Activated T-cell treated with anti-CD3 and anti-CD28 coated beads, Interleukin-2, amount 50 U/mL, for 4 hours (primary cell): ENCODE measurements at places on chromosomes 1 and 21.

- DNase-seq, result no peak
These were observed 70.8 kb upstream of the LBR start for GRCh38 chr1:225498549-225499136.

DNA sequence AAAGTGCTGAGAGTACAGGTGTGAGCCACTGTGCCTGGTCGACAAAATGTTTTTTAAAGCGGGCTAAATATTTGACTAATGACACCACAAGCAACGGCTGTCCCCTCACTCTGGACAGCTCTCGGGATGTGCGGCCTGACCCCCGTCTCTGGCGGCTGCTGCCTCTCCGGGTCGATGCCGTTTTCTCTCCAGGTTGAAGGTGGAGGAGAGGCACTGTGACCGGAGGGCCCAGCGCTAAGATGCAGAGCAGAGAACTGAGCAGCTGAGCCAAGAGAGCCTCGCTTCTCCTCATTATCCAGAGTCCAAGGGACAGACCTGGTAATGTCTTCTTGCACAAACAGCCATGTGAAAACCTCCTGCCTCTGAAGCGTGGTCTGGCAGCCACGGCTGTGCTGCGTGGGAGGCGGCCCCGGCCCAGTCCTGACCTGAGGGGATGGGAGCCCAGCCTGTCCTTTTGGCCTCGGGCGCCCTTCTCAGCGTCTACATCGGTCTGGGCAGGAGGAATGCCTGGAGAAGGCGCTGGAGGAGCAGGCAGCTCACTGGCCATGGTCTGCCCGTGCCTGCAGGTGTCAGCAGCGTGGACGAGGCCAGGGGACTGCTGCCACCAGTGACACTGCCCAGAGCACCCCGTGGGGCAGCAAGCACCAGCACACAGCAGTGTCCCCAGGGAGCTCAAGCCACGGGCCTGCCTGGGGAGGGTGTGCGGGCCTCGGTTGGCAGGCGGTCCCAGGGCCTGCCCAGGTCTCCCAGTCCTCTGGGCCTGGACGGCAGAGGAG, 10.3 kb downstream of the MORN1 start:
- no peak for DNase-seq

DNA sequence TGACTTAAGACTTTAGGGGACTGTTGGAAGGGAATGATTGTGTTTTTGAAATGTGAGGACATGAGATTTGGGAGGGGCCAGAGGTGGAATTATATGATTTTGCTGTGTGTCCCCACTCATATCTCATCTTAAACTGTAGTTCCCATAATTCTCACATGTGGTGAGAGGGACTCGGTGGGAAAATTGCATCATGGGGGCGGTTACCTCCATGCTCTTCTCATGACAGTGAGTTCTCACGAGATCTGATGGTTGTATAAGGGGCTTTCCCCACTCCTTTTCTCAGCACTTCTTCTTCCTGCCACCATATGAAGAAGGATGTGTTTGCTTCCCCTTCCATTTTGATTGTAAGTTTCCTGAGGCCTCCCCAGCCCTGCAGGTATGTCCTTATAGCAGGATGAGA, 35.0 kb upstream of the SCAF4 start:
- no peak for DNase-seq

GRCh38 chr1:5728663-5729355, 263.4 kb downstream of the NPHP4 start:
- no peak for DNase-seq

DNA sequence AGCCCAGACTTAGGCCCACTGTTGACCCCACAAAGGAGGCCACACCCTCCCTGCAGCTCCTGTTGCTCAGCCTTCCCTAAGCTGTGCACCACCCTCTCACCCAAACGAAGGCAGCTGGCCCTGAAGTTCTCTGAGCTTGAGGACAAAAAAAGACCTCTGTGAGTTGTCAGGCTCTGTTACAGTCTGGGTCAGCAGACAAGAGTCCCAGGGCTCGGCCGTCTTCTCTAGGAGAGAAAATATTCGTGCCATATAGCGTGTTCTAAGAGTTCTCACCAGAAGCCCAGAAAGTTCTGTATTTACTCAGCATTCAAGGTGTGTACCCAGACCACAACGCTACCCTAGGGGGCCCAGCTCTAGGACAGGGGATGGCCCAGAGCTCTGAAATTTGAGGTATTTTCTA, 25.5 kb upstream of the LYST start:
- DNase-seq, result no peak

DNA sequence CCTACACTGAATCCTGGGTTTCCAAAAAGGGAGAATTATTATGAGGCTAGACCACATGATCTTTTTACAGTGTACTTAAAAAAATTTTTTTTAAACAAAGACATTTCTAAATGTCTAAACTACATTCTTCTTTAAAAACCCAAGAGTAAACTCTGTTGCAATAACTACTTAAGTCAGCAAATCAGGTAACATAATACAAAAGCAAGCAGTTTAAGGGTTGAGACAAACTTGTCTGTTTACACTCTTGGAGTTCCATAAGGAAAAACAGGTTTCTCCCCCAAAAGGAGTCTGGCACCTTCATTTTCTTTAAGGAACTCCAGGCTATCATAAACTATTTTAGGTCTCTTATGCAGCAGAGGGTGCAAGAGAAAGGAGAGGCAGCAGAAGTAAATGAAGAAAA, 12.5 kb upstream of the ANKRD45 start:
- no peak for DNase-seq

- no peak for DNase-seq
These were observed 47.5 kb upstream of the ITPKB start for GRCh38 chr1:226786550-226786949.

GRCh38 chr1:78358165-78358564, 132.6 kb upstream of the PTGFR start:
- no peak for DNase-seq

- DNase-seq, result no peak
These were observed 1.0 kb downstream of the AURKAIP1 start for GRCh38 chr1:1373815-1374588.

DNA sequence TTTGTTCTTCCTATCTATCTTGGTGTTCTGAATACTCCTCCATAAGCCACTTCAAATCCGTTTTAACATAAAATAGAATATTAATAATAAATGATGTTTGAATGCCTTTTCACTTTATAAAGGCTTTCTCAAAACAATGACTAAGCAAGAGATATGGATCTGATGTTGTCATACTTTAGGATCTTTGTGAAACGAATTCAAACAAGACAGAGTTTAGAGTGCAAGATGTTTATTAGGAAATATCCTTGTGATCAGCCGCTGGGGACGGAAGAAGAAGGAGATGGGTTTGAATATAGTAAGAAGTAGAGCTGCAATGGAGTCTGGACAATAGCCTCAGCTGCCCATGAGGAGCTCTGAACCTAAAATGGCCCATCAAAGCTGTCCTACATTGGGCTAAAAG, 351.8 kb downstream of the NEGR1 start:
- DNase-seq, result no peak

- peak; percentile 23 for DNase-seq
These were observed 515 bp downstream of the MAN1C1 start for GRCh38 chr1:25616987-25617624.

DNA sequence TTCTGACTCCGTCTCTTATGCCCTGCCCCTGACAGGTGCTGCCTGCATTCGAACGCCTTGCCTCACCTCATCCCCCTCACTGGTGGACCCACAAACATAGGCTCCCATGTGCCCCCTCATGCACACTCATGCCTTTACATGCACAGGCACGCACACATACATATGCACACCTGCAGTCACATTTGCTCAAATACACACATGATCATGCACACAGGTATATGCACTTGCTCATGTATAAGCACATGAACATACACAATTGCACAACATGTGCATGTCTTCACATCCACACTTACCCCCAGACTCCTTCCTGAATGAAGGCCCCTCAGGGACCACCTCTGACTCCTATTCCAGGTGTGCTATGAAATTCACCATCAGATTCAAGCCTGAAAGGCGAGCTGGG, 506.9 kb downstream of the PTPRU start:
- no peak for DNase-seq

DNA sequence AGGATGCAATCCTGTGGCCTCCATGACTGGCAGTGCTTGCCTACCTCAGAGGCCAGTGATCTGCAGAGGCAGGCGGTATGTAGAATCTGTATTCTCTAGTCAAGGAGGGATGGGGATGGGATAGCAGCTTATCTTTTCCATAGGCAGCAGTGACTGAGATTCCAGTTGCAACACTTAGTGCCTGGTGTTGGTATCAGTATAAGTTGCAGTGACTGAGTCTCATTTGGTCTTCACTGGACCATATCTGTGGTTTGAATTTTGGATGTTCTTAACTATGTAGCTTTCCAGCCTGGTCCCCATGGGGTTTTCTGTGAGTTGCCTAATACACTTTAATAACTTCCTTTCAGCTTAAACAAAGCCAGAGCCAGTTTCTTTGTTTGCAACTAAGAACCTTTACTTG, 16.5 kb downstream of the DYRK1A start:
- no peak for DNase-seq

- DNase-seq, result no peak
These were observed 175.0 kb downstream of the KAZN start for GRCh38 chr1:14773396-14774025.

GRCh38 chr21:31795992-31796391, 64.1 kb upstream of the SCAF4 start:
- DNase-seq, result no peak

- no peak for DNase-seq
These were observed 34.7 kb downstream of the RNF11 start for GRCh38 chr1:51270751-51271150.

- DNase-seq, result no peak
These were observed 170.1 kb downstream of the SEC16B start for GRCh38 chr1:177799746-177800145.

GRCh38 chr1:194644528-194644927, 1458.1 kb upstream of the B3GALT2 start:
- DNase-seq, result no peak

GRCh38 chr1:18571275-18571674, 59.4 kb upstream of the PAX7 start:
- DNase-seq, result no peak

- DNase-seq, result peak; percentile 25
These were observed at the start of gene MAP3K6 for GRCh38 chr1:27366411-27367159. Gene MAP3K6, minus strand, starts transcription at chr1:27366961. Its CDS starts 364 bp downstream, at chr1:27366597.

GRCh38 chr21:45330075-45330781, 42.5 kb upstream of the POFUT2 start:
- no peak for DNase-seq

DNA sequence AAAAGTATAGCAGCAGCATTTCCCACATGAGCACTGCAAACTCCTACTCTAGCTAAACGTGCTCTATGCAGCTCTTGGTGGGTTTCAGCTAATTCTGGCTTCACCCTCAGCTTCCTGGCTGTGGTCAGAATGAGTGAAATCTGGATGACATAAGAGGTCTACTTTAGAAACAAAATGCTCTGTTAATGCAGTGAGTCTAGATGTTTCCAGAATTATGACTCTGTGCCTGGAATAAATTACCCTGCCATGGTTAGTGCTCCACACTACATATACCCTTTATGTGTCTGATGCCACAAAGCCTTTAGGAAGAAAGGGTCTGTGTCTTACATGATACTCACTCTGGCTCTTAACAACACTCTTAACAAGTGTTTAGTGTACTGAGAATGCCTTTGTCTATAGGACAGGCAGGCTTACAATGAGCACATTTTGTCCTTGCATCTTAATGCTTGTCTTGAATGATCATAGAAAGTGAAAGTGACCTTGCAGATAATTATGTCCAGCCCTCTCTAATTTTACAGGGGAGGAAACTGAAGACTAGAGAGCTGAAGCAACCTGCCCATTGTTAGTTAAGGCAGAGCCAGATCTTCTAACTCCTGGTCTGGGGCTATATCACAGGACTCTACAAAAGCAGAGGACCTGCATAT, 9.2 kb downstream of the S100A10 start:
- DNase-seq, result no peak

DNA sequence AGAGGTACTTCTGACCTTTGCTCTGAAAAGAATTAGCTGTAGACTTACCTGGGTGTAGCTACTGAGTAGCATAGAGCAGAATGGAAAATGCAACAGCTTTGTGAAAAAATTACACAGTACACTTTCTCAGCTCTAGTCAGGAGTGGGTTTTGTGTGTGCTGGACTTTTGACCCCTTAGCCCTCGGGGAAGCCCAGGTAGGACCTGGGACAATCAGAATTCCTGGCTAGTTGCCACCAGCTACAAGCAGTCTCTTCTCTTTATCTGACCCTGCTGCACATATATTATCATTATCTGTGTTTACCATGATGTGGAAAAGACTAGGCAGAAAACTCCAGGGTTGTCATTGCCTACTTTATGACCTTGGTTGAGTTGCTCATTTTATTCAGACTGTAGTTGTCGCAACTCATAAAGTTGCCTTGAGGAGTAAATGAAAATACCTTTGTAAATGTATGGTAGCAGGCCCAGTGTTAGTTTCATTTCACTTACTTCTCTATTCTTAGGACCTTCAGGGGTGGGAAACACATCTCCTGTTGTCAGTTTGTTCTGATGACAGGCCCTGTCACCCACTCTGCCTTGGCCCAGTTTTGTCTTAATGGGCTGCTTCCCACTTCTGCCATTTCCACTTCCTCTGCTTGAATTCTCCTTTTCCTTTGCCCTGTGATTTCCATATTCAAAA, 5.4 kb downstream of the NEK7 start:
- DNase-seq, result no peak

DNA sequence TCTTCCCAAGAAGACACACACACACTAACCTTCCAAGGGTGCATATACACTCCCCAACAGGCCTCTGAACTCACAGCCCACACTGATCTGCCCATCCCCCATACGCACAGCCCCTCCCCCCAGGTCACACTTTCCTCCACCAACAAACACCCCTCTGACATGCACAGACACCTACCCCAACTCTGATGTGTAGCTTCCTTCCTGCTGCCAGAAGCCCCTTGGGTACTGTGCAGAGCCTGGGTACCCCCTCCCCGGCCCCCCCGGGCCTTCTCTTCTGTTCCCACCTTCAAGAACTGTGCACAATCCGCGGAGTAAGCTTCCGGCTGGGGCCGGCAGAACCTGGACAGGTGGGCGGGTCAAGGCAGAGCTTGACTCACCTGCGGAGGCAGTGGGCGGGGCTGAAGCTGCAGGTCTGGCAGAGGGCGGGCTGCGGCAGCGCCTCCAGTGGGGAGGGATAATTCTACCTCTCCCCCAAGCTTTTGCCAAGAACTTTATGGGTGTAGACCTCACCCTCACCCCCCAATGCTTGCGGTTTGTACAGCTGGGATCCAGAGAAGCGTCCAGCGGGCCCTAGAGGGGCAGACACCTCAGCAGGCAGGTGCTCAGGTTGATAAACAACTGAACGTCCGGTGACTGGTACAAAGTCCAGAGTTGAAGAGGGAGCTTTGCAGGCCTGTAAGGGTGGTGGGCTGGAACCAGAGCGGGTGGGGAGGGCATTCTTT, at the start of gene C1orf210:
Gene C1orf210 (minus strand): TSS at position 313 of the 722 bp plus-strand sequence. CDS start 2,311 bp downstream, outside the sequence.
- no peak for DNase-seq

- no peak for DNase-seq
These were observed 1.2 kb upstream of the LHX8 start for GRCh38 chr1:75132812-75133619.

GRCh38 chr1:196690582-196690981, 38.7 kb downstream of the CFH start:
- DNase-seq, result no peak

GRCh38 chr1:97119260-97120158, 397.9 kb downstream of the PTBP2 start:
- DNase-seq, result no peak
